Stimulated activated naive CD8-positive, alpha-beta T cell treated with anti-CD3 and anti-CD28 coated beads, Interleukin-15, amount 100 ng/mL, for 72 hours (primary cell): ENCODE measurements at places on chromosomes 5 and 9.

DNA sequence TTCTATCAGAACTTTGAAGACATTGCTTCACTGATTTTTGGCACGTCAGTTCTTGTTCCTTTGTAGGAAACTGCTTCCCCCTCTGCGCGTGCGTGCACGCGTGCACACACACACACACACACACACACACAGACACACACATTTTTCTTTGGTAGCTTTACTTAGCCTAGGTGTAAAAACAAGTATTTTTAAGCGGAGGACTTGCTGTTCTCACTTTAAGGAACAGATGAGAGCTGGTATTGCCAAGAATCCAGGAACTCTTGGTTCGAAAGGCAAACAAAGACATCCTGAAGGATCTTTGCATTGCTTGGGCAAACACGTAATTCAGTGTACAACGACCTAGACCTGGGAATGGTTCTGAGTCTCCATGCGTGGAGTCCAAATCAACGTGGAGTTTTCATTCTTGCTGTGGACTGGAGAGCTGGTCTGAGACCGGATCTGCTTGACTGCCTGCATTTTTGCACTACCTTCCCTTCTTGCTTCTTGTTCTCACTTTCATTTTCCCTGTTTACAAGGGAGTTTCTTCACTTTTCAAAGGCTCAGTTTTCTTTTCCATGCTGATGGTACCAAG is 8.2 kb downstream of the TMEM268 start:
- no peak for DNase-seq

DNA sequence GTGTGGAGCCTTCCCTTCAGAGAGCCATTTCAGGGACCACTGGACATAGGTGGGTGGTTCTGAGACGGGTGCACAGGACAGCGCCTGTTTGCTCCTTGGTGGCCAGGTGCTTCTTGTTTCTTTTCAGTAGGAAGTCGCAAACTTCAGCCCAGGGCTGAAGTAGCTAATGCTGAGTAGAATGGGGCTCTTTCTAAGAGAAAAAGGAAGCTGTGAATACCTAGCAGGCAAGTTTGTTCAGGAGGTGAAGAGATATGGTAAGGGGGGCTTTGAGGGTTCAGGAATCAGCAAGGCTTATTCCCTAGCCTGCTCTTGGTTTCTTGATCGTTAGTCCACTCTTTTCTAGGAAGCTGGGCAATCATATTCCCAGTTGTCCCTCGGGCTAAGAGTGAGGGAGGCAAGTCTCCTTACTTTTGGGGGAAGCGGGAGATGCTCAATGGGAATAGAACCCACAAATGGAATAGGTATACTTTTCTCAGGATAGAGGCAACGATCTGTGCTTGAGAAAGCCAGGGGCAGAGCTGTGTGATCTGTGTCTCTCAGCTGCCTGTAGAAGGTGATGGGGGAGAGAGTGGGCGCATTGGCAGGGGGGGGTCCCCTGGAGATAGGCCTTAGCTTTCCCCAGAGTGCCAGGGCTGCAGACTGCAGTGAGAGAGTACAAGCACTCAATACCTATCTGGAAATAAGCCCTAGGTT is 1.9 kb upstream of the PURA start:
- DNase-seq = no peak

DNA sequence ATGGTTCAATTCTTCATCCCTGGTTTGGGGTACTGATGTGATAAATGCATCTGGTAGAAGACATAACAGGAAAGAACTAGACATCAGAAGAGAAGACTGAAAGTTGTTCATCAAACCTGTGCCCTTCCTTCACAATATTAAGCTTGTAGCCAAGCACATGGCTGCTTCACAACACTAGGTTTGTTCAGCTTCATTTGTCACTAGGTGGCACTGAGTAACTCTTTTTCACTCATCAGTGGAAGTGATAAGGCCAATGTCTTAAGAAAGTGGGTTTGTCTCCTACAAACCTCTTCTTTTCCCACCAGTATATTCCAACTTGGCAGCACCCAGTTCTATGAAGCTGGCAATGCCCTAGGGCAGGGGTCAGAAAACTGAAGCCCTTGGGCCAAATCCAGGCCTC is 26.9 kb downstream of the ZNF484 start:
- DNase-seq = no peak

GRCh38 chr9:90925581-90926257 is 124.1 kb downstream of the SYK start:
- DNase-seq = no peak

DNA sequence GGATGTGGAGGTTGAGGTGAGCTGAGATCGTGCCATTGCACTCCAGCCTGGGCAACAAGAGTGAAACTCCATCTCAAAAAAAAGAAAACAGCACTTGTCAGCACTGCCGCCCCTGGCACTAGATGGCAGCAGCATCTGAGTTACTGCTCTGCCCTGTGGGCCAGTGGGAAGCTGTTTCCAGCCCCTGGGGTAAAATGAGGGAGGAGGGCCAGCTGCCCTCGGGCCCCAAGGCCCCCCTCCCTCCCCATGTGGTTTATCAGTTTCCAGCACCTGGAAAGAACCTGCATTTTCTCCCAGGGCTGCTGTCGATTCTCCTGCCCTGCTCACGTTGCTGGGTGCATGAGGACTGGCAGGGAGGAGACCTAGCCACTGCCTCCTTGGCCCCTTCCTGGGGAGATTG is 13.2 kb upstream of the CEL start:
- DNase-seq = peak; percentile 45

DNA sequence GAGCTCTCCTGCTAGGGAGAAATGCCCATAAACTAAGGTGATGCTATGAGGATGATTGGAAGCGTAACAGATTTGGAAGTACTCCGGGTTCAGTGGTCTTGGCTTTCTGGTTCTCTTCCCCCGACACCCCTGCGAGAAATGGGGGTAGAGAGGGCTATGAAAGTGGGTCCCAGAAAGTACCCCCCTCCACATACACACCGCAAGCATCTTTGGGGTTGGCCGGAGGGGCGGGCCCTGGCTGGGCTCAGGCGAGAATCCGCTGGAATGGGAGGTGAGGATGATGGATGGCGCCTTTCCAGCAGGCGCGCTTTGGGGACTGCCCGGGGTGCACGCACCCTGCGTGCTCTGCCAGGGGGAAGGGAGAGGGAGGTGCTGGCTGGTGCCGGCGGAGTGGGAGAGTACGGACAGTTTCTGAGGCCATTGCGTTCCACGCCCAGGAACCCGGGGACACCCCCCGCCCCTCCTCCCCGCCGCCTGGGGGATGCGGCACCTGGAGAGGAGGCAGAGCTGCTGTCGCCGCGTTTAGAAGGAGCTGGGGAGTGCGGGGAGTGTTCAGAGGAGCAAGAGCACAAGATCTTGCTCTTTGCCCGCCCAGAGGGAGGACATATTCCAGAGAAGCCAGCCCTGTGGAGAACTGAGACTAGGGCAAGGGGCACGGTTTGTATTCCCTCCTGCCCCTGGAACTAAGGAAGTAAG is 1.9 kb downstream of the PCSK5 start:
- peak; percentile 52 for DNase-seq

- DNase-seq = no peak
Measured at GRCh38 chr9:116061546-116062205, 91.9 kb upstream of the PAPPA start.

DNA sequence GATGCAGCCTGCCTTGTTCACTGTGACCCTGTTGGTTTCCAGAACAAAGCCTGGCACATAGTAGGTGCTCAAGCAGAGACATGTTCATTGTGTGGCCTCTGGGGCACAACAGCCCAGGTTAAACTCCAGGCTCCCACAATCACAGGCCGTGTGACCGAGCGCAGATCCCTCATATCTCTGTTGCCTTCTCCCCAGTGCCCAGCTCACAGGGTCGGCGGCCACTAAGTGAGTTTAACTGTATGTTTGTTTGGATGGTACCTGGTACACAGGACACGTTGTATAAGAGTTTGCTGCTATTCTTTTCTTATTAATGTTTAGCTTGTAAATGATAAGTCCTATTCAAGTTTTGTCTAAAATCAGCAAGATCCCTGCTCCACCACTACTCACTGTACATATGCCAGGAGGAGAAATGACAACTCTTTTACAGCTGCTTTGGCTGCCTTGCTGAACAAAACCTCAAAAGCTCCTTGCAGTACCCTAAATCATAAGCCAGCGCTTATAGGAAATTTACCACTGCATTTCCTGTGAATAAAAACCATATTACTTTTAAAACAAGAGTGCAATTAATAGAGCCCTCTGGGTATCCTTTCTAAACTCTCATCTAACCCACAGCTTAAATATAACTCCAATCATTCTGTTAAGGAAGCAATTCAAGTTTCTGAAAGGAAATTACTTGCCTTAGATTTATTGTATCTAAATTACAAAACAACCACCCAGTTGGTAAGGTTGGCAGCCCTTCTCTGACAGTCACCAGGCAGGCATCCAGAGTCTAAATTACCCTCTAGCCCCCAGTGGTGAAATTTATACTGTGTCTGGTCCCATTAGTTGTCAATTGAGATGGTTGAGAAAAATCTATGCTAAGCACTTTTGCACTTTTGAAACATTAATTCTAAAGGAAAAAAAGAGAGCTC is 379.4 kb downstream of the SEMA5A start:
- no peak for DNase-seq

DNA sequence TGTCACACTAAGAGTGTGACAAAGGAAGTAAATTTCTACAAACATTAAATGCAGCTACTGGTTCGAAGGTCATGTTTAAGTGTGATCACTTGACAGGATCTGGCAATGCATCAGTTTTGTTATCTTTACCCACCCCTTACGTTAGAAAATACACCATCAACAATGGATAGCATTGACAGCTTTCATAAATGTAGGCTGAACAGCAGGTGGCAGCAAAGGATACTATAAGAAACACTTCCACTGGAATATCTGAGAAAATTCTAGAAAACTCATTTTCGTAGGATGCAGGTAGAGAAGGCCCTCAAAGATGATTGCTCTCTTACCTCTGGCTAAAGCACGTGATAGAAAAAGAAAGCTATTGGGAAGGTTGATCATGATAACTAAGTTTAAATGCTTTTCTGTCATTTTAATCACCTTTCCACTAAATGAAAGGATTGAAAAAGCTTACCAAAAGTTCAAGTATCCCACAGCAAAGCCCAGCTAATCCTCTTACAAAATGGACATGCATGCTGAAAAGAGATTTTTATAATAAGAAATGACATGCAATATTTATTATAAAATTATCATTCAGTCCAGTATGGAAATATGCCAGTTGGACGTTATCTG is 292.5 kb downstream of the PARP8 start:
- DNase-seq = no peak

GRCh38 chr5:63089147-63089546 is 510.5 kb downstream of the LRRC70 start:
- no peak for DNase-seq

- peak; percentile 38 for DNase-seq
Measured at GRCh38 chr9:34403554-34404380, 27.1 kb upstream of the MYORG start.

DNA sequence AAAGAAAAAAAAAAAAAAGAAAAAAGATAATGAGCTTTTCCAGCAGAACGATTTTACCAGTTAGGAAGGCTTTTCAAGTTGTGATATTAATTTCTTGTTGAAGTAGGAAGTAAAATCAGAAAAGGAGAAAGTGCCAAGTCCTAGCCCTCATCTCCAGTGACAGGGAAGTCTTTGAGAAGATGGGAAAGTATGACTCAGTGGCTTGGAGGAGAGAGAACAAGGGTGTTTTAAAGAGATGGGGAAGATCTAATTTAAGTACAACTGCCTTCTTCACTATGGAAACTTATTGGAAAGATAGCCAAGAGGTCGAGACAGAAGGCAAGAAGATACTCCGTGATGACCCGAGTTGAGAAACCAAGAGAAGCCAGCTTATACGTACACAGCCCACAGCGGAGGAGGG is 22.6 kb downstream of the FGF1 start:
- no peak for DNase-seq

- no peak for DNase-seq
Measured at GRCh38 chr9:16202914-16203728, 650.3 kb downstream of the CCDC171 start.

DNA sequence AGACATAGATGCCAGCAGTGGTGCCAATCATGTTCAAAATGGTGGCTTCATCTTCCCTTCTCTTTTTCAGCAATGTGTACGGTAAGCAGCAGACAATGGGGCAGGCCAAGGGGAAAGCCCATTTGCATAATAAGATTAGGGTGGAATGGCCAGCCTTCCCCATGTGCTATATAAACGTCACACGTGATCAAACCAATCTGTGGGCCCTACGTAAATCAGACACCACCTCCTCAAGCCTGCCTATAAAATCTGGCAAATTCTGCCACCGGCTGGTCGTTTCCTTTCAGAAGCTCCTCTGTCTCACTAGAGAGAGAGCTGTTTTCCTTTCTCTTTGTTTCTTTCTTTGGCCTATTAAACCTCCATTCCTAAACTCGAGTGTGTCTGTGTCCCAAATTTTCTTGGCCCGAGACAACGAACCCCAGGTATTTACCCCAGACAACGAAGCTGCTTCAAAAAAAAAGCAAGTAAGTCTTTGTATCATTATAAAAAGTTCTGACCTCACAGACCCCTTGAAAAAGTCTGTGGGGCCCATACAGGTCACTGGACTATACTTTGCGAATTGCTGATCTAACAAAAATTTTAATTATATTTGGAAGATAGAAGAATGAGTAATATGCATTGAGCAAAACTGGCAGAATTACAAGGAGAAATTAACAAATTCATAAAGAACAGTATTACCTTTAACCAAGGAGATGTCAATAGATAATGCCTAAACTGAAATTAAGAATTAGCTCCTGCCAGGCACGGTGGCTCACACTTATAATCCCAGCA is 15.2 kb downstream of the ZBTB5 start:
- DNase-seq = no peak
